ENCODE measurements at places on chromosomes 3 and 15.

GRCh38 chr3:128278761-128279600 is 125.7 kb downstream of the EEFSEC start:
- peak; percentile 78 for DNase-seq

DNA sequence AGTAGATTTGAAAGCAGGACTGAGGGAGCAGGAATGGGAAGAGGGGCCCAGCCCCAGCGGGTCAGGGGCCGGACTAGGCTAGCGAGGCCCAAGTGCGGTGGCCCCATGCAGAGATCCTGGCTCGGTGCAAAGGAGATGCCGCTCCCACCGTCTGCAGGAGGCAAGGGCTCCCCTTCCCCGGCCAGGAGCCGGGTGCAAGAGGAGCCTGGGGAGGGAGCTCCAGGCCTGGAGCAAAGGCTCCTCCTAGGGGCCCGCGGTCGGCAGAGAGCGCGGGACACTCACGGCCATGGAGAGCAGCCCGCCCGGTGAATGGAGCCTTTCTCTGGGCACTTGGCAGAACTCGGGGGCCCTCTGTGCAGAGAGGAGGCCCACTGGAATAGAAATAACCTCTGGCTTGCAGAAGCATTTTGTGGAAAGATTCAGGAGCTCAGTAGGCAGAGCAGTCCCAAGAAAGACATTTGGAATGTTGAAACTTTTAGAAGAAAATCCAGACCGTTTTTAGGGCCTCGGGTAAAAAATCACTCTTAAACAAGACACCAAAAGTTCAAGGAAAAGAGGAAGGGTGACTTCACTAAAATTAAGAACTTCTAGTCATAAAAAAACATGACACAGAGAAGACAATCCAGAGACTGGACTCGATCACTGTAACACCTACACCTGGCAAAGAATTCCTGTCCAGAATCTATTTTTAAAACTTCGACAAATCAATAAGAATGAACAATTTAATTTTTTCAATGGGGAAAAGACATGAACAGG is 43.0 kb upstream of the USP3 start:
- no peak for DNase-seq

DNA sequence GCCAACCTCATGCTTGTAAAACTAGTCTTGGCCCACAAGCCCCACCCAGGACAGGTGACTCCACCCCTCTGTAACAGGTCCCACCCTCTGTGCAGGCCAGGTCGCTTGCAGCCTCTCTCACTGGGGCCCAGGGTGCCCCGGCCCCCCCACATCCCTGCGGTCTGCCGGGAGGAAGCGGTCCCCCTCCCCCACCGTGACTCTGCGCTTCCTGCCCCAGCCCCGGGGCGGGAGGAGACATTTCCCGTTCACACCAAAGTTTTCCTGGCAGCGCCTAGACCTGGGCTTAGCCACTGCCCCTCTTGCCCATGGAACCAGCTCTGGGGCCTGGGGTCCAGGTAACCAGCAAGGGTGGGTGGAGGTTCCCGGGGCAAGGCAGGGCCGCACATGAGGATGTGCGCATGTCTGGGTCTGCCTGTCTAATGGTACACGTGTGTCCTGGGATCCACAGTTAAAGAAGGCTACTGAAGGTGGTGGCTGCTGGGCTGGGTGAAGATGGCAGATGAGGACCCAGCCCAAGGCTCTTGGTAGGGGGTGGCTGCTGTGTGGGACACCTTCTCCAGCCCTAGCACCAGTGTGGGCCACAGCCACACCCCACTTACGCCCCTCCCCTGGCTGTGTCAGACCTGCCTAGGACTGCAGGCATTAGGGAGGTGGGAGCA is 8.4 kb downstream of the NBEAL2 start:
- DNase-seq, result peak; percentile 80

DNA sequence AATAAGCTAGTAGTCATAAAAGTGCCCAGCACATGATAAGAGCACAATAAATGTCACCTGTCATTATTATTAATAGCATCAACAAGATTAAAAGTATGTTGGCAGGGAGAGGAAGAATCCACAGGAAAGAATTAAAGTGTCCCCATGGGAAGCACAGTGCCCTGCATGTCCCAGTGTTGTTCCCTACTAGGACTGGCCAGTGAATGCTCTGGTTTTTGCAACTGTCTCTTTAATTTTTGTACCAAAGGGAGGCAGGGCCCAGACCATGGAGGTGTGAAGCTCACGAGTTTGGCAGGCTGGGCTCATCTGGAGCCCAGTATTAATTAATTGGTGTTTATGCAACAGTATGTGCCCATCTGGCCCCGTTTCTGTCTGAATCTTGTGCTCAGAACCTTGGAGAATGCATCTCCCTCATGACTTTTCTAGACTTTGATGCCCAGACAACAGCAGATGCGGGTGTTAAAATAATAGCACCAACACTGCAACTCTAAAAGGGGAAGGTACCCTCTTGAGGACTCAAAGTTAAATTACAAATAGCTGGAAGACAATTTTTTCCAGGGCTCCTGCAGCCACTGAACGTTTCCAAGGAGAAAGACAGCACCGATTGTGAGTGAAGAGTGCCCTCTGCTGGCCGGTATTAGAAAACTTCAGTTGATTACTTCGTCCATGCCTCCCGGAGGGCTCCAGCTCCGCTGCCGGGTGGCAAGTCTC is 71.9 kb upstream of the SPATA12 start:
- peak; percentile 78 for DNase-seq

GRCh38 chr15:83129791-83130190 is 22.3 kb downstream of the TM6SF1 start:
- no peak for DNase-seq

DNA sequence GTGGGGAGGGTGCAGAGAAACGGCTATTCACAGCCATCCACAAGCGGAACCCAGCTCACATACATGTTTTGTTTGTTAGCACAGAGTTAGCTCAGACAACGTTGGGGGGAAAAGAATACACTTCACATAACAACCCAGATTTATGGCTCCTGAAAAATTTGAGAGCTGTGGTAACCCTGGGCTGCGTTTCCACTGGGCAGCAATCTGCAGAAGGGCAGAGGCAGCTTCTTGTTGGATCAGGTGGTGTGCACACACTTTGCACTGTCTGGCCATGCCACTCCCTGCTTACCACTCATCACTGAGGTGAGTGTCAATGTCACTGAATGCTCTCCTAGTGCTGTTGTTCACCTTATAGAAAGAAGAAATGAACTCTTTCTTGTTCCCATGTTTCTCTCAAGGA is 299.8 kb upstream of the SOX14 start:
- DNase-seq, result no peak

- DNase-seq, result peak; percentile 86
Measured at GRCh38 chr15:39920510-39921273, 626 bp upstream of the GPR176 start.
